ENCODE measurements at places on chromosomes 3 and 15.

GRCh38 chr15:38517312-38517975 lies 47.2 kb downstream of the RASGRP1 start:
- DNase-seq = no peak

GRCh38 chr3:186824430-186825139 lies 17.9 kb upstream of the ADIPOQ start:
- DNase-seq = no peak

DNA sequence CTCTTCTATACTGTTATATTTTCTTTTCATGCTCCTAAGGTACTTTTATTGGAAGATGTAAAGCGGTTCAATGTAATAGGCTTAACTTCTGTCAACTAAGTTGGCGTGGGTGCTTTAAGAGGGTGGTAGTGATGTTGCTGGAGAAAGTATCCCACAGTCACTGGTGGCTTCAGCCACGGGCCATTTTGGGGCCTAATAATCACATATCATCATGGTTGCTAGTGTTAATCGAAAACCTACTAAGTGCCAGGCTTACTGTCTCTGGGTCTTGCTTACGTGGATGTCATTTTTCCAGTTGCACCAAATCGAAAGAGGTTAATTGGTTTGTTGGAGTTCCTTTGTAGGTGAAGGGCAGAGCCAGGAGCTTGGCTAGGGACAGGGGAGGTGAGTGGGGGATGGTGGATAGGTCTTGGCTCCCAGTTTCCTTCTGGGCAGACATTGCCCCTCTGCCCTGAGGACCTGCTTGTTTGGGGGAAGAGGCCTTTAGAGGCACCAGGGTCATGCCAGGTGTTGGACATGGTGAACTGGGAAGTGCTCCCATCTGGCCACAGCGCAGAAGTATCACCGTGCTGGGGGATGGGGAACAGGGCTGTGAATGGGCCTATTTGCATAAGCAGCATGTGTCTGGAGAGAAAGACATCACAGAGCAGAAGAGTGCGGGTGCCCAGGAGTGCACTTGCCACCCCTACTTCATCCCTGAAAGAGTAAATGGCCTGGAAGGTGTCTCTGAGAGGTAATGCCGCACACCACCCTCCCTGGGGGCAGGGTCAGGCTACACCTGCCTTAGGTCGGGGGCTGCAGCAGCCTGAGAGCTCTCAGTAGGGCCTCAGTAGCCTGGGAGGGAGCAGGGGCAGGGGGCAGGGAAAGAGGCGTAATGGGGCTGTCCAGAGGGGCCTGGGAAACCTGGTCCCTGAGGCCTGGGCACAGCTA lies 62.4 kb upstream of the POLG start:
- no peak for DNase-seq

DNA sequence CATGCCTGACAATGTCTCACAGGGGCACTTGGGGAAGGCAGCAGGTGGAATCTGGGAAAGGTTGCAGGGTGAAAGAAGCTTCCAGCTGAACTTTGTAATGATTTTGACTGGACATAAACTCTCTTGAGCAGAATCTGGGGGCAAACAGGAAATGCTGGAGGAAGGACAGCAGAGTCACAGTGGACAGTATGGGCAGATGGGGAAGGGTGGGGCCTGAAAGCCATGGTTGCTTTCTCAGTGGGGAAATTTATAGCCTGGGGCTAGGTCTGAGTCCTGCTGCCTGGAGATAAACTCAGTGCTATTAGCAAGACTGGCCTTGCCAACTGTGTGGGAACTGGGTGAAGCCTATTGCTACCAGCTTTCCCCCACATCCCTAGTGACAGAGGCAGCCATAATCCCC lies 203.2 kb downstream of the OSBPL10 start:
- no peak for DNase-seq

DNA sequence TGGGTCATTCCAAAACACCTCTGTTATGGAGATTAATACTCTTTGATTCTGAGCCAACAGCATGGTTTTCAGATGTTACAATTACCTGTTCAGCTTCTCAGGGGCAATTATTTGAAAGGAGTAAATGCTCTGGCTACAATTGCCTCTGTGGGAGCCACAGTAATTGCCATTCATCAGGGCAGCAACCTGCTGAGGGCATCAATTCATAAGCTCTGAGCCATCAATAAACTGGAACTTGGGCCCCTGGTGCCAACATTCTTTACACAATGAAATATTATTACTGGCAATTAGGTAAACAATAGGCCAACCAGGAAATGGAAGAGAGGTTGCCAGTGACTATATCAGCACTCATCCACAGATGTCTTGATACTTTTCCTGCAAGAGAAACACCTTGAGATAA lies 660.8 kb downstream of the MECOM start:
- no peak for DNase-seq

DNA sequence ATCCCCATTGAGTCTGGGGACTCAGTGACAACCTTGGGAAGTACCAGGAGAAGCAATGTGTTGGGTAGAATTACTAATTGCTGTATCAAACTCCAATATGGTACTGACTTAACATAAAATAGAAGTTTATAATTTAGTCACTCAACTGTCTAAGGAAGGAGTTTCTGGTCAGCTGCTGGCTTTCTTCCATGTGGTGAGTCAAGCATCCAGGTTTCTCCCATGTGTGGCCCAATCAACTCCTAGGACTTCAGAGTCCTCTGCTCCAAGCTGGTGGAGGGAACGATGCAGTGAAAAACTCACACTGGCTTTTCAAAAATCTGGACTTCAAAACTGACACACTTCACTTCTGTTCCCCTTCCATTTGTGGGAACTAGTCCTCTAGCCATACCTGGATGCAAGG lies 25.2 kb downstream of the WNT5A start:
- no peak for DNase-seq

- no peak for DNase-seq
These were observed 915.1 kb downstream of the MCTP2 start for GRCh38 chr15:95146481-95146880.

- no peak for DNase-seq
These were observed 265.6 kb upstream of the THBS1 start for GRCh38 chr15:39315206-39315850.

DNA sequence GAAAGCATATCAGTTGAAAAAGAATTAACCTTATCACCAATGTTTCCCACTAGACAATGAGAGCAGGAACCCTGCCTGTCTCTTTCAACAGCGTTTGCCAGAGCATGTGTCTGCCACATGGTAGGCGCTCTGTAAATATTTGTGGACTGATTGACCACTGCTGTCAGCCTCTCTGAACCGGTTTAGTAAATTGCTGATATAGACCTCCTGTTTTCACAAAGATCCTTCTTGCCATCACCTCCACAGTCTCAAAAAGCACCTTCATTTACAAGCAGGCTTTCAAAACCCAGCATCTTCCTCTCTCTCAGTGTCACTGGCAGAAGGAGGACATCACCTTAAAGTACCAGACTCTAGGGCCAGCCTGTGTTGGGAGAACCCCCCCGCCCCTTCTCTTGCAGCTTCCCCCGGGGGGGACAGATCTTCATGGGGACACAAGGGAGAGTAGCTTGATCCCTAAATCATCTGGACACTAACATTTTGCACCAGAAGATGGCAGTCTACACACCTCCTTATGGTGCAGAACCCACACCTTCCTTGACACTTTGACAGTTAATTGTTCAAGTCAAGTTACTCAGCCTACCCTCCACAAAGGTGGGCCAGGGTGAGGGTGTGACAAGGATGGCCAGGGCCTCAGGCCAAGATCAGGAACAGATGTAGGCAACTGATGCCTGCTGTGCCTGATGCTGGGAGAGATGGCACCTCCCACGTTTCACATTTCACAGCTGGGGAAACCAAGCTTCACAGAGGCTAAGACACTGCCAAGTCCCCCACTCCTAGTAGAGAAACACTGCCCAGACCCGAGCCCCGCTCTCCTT lies 37.8 kb upstream of the USP3 start:
- DNase-seq = peak; percentile 75

DNA sequence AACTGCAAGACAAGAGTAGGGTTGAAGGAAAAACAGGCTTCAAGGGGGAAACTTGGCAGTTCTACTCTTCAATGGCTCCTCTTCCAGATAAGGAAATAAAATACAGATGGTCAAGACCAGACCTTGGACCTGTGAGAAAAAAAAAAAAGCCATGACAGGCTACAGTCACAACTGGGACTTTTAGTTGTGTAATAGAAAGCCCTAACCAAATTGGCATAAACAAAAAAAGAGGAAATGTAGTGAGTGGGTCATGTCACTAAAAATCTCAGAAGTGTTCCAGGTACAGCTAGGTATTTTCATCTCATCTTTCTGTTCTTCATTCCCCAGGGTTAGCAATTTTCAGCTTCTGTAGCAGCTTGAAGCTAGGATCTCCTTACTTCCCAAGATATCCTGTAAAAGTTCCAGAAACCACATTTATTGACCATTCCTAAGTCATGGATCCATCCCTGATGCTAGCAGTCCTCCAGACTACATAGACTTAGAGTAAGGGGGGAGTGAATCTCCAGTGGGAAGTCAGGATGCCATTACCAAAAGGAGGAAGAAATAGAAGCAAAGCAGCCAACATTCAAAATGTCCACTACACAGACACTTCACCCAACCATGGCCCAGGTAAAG lies 61.0 kb upstream of the CSTA start:
- DNase-seq = no peak

- DNase-seq = no peak
These were observed 47.2 kb upstream of the ICE2 start for GRCh38 chr15:60526127-60526616.

- DNase-seq = no peak
These were observed 10.3 kb upstream of the IL12A start for GRCh38 chr3:159978353-159978752.

DNA sequence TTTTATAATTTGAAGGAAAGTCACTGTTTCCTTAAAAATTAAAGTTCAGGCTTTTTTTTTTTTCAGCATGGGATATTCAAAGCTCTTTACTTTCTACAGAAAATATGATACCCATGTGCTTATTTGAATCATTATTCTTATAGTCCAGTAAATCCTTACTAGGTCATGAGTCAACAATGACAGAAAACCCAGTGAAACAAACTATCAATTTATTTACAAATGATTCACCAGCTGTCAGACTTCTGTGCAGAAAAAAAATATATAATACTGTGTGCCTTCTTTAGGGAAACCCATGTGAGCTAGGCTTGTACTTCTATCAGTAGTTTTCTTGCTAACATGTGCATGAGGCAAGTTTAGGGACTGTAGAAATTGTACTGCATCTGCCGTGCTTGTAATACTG lies 1.2 kb downstream of the ACP3 start:
- DNase-seq = no peak

DNA sequence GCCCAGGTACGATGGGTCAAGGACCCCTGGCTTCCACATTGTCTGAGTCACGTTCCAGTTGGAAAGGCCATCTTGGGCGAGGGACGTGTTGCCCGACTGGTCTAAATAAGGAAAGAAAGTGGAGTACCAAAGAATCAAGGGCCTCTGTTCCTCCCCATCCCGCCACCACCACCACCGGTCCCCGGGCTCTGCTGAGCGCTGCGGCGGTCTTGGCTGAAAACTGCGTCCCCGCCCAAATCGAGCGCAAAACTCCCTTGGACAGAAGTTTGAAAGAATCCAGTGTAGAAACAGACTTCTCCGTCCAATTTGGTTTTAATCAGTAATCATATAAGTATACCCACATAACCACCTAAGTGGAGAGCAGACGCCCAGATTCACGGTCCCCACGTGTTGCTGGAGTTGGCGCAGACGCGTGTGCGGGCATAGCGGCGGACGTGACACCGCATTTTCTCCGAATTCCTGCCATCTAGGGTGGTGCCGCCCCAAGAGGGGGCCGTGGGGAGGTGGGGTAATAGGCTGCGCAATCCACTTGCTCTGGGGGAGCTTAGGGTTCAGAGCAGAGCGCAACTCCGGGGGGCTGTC lies 243.8 kb upstream of the TOPAZ1 start:
- peak; percentile 63 for DNase-seq

GRCh38 chr3:157921811-157922210 lies 184.4 kb downstream of the SHOX2 start:
- DNase-seq = no peak

GRCh38 chr3:195241592-195242355 lies 29.2 kb downstream of the XXYLT1 start:
- peak; percentile 44 for DNase-seq

GRCh38 chr3:66404197-66404596 lies 96.6 kb downstream of the LRIG1 start:
- DNase-seq = no peak

DNA sequence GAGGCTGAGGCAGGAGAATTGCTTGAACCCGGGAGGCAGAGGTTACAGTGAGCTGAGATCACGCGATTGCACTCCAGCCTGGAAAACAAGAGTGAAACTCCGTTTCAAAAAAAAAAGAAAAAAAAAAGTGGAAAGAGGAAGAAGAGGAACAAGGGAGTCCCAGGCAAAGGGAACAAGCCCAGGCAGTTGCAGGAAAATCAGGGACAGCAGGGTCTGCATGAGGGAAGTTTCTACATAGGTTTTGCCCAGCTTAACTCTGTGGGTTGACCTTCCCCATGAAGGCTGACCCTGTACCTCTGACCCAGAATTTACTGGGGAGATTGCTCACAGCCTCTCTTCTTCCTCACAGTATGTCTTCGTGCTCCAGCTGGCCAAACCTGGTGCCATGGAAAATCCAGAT lies 12.3 kb downstream of the RBP1 start:
- DNase-seq = no peak
